ENCODE measurements at places on chromosomes 7 and 10.

GRCh38 chr7:101875283-101875846 lies 57.9 kb downstream of the CUX1 start:
- DNase-seq = no peak

GRCh38 chr10:120415709-120416330 lies 41.2 kb upstream of the PLPP4 start:
- DNase-seq = no peak

DNA sequence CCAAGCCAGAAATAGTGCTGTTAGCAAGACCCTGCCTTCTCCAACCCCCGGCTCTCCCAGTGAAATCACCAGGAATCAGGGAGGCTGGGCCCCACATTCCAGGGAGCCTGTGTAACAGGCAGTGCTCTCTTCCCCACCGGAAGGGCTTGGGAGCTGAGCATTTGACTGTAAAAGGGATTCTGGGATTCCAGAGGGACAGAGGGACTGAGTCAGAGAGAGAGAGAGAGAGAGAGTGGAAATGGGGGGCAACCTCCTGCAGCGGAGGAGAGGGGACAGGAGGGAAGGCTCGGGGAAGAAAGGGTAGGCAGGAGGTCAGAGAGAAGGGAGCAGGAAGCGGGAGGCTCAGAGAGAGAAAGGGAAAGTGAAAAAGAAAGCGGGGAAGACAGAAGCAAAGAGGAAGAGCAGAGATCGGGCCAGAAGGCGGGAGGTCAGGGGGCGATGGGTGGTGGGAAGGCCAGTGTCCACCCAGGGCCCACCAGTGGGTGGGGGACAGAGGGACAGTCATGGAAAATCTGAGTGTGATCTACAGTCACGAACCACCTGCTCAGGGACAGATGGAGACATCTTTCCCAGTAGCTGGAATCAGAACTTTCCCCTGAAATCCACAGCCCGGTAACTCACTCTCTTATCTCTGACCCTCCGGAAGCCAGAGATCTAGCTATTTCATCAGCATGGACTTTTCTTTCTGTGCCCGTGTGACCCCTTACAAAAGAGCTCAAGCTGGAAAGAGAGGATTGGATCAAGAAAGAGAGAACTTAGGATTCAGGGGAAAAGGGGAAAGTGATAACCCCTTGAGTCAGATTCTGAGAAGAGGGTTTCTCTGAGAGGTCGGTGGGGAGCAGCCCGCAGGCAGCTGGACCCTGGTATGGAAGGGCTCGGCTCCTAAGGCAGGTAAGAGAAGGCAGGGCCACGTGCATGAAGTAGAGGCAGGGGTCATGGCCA lies 4.6 kb upstream of the SERPINE1 start:
- no peak for DNase-seq

DNA sequence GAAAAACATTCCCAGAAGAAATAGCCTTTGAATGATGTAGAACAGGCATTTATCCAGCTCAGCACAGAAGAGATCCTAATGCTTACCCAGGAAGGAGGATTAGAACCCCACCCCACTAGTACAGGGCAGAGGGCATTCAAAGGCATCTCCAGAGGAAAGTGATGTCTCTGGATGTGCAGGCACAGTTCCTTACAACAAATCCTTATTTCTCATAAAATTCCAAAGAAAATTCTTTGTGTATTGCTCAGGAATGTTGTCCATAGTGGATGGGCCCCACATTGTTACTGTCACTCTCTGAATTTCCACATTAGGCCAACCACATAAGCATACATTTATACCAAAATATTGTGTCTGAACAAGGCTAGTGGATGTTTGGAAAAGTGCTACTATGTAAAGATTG lies 243.0 kb downstream of the ADRA2A start:
- no peak for DNase-seq

DNA sequence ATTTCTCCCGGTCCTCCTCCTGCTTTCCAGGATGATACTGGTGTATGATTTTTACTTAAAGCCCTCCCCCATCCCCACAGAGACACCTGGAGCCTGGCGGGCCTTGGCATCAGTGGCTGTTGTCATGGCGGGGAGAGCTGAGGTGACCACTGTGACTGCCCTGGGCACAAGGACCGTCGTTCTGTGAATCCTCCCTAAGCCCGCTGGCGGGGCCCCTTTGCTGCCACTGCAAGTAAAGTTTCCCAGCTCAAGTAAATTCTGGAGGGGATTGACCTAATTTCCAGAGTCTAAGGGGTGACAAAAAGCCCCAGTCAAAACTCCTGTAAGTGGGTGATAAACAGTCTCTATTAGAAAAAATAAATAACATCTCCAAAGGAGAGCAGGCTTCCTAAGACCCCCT lies 393.2 kb upstream of the PODXL start:
- DNase-seq = no peak

- DNase-seq = no peak
Observed at GRCh38 chr7:144529269-144529926, 125.9 kb upstream of the NOBOX start.

DNA sequence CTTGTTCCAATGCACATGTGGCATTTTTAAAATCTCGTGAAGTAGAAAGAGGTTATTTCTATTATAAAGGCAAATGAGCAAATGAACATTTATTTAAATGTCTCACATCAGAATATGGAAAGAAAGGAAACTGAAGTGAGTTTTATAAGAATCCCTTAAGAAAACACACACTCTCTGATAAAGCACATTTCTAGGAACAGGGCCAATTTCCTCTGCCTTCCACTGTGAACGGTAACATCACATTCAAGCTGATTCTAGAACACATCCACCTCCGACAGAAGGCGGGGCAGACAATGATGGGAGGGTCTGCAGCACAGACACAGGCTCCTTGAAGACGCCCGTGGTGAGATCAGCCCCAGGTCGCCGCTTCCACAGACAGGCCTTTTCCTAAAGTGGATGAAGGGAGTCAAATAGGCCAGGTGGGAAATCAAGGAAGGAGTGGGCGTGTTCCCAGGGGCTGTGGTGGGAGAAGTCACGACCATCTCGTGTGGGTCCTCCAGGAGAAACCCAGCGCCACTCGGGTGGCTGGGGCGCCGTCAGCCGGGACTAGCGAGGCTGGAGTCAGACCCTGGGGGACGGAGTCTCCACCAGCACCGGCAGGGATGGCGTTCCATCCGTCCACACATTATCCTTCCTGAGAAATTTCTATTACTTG lies 31.1 kb downstream of the PITRM1 start:
- DNase-seq = no peak

DNA sequence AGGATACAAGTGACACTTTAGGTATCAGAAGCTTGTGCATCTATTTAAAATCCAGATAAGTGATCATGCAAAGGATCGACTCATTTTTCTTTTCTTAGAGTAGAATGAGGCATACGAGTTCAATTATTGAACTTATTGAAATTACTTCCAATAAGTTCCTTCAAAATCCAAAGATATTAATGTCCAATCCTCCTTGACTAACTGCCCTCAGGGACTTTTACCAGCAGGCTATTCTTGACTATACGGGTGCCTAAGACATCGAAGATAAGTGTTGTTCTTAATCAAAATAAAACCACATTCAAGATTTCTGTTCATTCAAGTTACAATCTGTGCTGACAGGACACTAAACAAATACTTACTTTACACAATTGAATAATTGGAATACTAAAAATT lies 74.5 kb upstream of the SP4 start:
- no peak for DNase-seq

DNA sequence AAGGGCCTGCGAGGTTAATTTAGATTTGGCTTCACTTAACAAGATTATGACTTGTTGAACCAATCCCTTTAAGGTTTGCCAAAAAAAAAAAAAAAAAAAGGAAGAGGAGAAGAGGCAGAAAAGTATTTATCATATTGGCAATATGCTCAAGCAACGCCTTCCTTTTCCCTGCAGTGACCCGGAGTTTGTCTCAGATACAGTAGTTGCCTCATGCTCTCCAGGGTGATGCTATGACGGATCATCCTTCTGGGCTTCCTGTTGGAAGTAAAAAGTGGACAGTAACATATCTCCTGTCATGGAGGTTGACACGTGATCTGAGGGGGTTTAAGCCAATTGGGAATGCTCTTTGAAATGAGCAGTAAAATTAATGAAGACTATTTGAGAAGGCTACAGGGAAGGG lies 117.3 kb downstream of the BMPER start:
- DNase-seq = no peak

DNA sequence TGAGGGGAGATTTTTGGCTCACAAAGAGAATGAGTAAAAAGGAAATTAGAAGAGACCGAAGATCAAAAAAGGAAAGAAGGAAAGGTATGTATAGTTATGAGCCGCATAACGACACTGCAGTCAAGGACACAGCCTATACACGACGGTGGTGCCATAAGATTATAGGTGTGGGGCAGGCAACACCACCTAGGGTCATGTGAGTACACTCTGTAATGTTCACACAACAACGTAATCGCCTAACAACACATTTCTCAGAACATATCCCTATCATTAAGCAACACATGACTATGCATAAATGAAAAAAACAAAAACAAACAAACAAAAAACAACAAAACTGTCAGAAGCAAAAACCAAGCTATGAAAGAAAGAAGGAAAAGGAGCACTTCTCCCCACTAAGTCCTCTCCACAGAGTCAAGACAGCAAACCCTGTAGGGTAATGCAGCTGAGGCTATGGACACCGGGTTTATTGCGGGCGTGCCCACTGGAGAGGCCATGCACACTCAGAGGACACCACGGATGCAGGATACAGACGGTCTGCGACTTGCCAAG lies 45.1 kb downstream of the PIP4K2A start:
- no peak for DNase-seq

GRCh38 chr7:17401791-17402627 lies 103.6 kb downstream of the AHR start:
- no peak for DNase-seq

- no peak for DNase-seq
Observed at GRCh38 chr7:29865526-29865925, 59.2 kb downstream of the WIPF3 start.

DNA sequence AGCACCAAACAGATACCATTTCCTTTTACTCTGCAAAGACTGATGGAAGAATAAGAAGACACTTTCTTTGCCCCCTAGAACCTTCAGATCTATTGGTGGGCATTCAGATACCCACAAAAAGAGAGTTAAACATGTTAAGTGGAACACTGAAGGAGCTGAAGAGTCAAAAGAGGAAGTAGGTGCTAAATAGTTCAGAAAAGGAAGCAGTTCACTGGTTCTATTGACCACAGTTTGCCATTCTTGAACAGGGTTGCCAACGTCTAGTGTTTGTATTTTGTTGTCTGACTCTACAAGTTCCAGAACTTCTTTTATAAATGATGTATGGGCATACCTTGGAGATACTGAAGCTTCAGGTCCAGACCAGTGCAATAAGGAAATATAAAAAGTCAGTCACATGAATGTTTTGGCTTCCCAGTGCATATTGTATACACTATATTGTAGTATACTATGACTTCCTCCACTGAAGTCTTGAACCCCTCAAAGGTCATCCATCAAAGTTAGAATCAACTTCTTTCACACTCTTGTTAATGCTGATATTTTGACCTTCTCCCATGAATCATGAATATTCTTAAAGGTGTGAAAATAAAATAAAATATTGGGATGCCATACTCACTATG lies 47.5 kb upstream of the AGR3 start:
- DNase-seq = no peak

DNA sequence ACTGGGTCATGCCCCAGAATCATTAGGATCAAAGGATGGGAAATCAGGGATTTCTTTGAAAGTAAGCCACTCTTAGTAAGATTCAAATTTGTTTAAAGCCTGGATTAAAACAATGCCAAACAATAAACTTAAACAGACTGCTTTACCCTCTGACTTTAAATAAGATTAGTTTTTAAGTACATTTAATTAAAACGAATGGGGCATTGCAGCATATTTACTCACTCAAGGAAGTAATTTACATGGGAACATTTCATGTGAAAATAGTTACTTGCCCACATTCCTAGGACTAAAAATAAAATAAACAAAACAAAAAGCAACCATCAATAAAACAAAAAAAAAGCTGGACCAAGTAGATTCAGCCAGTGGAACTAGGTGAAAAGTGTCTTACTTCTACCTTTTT lies 7.8 kb downstream of the ABLIM1 start:
- no peak for DNase-seq

- no peak for DNase-seq
Observed at GRCh38 chr10:91838199-91838598, 40.0 kb downstream of the TNKS2 start.

DNA sequence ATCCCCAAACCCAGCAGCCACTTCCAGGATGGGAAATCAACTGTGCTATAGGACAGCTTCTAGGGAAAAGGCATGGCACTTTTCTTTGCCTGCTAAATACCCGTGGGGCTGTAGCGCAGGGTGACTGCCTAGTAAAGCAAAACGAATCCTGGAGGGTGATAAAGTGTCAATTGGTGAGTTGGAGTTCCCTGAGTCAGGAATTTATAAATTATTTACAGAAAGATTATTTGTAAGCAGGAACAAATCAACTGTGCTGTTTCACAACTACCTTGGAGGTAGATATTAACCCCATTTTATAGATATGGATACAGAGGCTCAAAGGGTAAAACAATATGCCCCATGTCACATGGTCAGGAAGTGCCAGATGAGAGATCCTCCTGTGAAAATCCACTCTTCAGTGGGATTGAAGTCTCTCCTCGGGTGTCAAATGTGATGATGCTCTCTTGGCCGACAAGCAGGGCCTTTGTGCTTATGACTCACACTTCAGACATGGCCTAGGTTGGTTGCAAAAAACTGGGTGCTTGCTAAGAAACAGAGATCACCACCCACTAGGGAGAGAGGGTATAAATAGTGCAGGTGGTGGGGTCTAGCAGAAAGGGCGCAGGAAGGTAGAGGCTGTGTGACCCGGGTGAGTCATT lies 383.2 kb upstream of the ZMIZ1 start:
- no peak for DNase-seq

GRCh38 chr10:26274391-26274790 lies 57.8 kb downstream of the GAD2 start:
- DNase-seq = no peak

DNA sequence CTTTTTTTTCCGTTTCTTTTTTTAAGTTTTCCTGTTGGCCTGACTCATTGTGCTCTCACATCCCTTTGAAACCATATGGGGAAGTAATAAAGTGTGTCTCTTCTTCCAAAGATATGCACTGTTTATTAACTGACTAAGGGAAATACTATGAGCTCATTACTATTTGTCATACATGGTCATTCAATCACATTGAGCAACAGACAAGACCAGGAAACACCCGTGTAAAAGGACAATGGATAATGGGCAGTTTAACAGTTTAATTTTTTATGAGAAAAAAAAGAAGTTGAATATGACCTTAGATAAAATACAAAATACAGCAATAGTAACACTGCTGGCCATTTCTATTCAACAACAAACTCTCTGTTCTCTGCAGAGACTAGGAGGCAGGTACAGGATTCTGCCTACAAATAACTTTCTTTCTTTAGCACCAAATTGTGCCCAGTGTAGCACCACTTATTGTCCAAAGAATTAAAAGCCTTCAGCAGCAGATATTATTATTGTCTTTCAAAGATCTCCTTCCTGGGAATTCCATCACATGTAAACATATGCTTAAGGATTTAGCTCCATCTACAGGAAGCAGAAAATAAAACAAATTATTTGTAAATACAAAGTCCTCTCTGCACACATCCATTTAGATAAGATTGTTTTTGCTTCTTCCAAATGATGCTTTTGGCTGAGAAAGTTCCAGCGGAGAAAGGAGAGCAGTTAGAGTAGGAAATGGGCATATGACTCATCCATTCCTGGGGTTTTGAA lies 55.0 kb upstream of the AKR1E2 start:
- no peak for DNase-seq

Measured in activated gamma-delta T cell treated with anti-CD3 and anti-CD28 coated beads, Interleukin-2, amount 50 U/mL, for 16 hours (primary cell).